Left forelimb (tissue), 1 donor: ENCODE measurements at places on chromosomes 1 and 21.

- no peak for DNase-seq
These were observed 12.2 kb downstream of the FCRLB start for GRCh38 chr1:161733526-161733925.

- no peak for DNase-seq
These were observed 22.8 kb downstream of the INSL5 start for GRCh38 chr1:66778266-66778665.

- no peak for DNase-seq
These were observed 27.3 kb upstream of the PADI1 start for GRCh38 chr1:17177651-17178050.

- no peak for DNase-seq
These were observed 40.1 kb downstream of the PRPF38A start for GRCh38 chr1:52444463-52444862.

GRCh38 chr1:244435562-244436205 lies 16.0 kb downstream of the ADSS2 start:
- no peak for DNase-seq

DNA sequence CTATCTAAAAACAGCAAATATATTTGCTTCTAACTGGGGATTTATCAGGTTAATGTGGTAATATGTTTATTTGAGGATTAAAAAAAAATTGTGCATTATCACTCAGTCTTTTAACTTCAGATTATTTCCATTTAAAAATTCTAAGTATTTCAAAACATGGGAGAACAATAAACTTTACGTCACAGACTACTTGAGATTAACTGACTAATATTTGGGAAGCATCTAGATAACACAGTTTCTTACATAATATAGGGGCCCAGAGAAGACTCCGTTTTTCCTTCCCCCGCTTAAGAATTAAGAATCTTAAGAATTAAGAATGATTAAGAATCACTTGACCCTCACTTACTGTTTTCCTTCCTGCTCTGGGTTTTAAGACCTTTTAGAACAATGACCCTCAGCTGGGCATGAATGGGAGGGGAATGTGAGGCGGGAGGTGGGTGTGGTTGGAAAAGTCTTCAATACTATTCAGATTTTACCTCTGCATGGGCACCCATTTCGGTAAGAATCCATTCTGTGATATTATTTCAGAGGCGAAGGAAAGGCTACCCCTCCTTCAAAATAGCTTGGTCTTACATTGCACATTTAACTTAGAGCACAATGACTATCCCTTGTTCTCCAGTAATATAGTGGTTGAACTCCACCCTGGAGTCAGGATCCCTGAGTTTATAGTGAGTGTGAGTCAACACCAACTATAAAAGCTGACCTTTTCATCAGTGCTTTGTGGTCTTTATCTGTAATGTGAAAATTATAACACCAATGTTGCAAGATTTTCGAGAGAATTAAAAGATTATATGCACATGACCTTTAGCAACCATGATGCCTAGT lies 821.3 kb downstream of the USP25 start:
- DNase-seq: no peak

DNA sequence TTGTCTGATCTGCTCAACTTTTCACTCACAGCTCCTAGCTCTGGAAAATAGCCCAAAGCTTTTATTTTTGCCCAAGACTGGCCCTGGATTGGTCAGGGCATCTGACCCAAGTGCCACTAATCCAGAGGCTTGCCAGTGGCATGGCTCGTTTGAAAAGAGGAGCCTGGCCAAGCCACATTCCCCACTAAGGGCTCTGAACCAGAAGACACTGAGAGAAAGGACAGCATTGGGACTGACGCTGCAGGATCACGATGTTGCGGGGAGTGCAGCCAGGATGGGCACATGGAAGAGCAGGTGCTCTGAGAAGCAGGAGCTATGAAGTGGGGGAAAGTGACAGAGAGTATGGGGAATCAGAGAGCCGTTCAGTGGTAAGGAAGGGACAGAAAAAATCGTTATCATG lies 44.9 kb upstream of the TSPAN2 start:
- no peak for DNase-seq

DNA sequence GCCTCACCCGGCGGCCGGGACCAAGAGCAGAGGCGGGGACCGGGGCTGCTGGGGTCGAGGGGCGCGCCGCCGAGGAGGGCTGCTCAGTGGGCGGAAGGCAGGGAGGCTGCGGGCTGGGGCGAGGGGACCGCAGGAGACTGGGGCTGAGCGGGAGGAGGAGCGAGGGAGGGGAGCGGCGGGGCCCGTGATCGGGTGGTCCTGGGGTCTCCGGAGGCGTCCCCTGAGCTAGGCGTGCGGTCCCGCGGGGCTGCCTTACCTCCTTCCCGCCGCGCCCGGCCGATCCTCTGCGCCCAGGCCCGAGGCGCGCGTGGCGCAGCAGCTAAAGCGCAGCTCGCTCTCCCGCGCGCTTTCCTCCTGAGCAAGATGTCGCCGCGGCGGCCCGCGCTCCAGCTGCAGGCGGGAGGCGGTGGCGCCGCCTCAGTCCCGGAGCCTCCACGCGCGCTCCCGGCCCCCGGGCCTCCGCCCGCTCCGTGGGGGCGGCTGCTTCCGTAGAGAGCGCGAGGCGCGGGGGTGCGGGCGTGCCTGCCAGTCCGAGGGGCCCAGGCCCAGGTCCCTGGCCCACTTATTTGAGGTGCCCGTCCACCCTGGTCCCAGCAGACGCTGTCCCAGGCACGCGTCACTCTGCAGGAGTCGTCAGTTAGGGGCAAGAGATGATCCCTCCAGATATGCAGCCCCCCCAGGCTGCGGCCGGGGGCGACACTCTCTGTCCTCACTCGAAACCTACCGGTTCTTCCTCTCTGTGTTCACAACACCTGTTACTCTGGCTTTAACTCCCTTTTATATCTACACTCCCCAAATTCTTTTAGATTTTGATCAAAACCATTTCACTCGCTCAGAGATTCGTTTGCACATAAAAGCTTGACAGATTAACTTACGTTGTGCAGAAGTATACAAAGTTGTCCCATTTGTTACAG lies at the start of gene CCSAP:
Gene CCSAP (minus strand): TSS at position 392 of the 914 bp plus-strand sequence. CDS start 582 bp downstream, outside the sequence.
- DNase-seq: peak; percentile 71

- no peak for DNase-seq
These were observed 56.7 kb downstream of the SLC37A1 start for GRCh38 chr21:42570362-42570761.

GRCh38 chr1:54965624-54966340 lies 14.6 kb upstream of the TMEM61 start:
- no peak for DNase-seq

GRCh38 chr1:109193653-109194590 lies 19.8 kb upstream of the SARS1 start:
- no peak for DNase-seq

DNA sequence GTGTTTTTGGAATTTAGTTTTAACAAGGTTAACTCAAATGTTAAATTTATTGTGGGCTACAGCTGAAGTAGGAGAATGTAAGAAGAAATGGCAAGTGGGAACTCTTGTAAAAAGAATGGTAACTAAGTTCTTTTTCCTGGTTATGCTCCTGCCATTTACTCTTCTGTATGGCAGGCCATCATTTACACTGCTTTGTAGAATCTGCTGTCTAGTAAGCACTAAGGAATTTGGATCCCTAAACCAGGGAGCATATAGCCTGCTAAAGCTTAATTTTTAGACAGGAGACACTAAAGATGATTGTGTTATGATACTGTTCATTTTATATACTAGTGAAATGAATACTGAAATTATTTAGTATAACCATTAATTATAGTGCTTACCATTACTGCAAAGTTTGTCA lies 85.3 kb downstream of the CAMTA1 start:
- no peak for DNase-seq

DNA sequence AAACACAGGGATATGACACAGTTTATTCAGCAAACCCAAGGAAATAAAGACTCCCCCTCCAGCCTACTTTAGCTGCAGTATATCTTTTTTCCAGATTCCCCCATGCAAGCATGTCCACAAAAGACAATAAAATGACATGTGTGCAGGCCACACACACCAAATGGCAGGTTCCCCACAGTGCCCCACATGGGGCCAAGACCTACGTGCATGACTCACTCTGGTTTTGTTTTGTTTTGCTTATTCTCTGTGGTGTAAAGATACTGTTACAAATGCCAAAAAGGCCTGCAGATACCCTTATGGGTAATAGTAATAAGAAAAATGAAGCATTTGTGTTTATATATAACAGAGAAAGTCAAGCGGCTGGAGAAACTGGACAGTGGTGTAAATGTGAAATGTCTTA lies 71.6 kb downstream of the RD3 start:
- DNase-seq: no peak
